ENCODE measurements at places on chromosomes 5 and 9.

GRCh38 chr9:135901031-135901758, 6.2 kb downstream of the CAMSAP1 start:
- DNase-seq, result no peak

- DNase-seq, result no peak
Observed at GRCh38 chr5:5826911-5827310, 404.4 kb downstream of the ICE1 start.

DNA sequence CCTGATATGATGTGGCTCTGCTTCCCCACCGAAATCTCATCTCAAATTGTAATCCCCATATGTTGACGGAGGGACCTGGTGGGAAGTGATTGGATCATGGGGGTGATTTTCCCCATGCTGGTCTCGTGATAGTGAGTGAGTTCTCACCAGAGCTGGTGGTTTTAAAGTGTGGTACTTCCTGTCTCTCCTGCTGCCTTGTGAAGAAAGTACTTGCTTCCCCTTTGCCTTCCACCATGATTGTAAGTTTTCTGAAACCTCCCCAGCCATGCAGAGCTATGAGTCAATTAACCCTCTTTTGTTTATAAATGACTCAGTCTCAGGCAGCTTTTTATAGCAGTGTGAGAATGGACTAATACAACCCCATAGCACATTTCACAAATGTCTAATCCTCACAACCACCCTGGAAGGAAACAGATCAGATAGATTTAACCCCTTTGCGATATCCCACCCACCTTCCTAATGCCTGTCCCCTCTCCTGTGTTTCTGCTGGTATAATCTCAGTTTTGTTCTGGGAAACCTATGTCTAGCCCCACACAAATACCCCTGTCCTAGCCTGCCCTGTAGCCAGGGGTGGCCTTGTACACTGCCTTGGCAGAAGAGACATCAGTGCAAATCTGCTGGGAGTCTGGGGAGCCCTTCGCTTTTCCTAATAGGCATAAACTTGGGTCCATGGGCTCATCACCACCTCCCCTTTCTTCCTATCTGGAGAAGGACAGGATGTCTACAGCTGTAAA, 157.0 kb upstream of the RAI14 start:
- DNase-seq, result no peak

GRCh38 chr5:157285310-157286035, 19.6 kb downstream of the CYFIP2 start:
- no peak for DNase-seq

DNA sequence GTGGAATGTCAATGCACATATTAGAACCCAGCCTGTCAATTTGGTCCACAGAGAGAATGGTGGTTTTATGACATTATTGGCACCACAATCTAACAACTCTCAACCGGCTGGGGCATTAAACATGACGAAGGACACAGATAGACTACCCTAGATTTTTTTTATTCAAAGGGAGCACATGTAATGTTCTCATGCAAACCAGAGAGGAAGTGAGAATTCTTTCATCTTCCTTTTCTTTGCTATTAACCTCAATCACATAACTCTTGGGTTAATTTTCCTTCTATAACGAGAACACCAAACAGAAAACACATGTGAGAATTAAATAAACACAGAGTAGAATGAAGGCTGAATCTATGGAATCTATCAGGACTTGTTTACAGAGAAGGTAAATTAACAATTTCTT, 94.9 kb upstream of the TNC start:
- DNase-seq, result no peak

- no peak for DNase-seq
Observed at GRCh38 chr5:53100606-53101005, 9.0 kb downstream of the MOCS2 start.

- no peak for DNase-seq
Observed at GRCh38 chr5:41087461-41087860, 16.3 kb upstream of the MROH2B start.

GRCh38 chr9:125284855-125285254, 23.2 kb downstream of the GAPVD1 start:
- no peak for DNase-seq

GRCh38 chr9:7169717-7170389, 412.1 kb downstream of the KDM4C start:
- DNase-seq, result no peak

DNA sequence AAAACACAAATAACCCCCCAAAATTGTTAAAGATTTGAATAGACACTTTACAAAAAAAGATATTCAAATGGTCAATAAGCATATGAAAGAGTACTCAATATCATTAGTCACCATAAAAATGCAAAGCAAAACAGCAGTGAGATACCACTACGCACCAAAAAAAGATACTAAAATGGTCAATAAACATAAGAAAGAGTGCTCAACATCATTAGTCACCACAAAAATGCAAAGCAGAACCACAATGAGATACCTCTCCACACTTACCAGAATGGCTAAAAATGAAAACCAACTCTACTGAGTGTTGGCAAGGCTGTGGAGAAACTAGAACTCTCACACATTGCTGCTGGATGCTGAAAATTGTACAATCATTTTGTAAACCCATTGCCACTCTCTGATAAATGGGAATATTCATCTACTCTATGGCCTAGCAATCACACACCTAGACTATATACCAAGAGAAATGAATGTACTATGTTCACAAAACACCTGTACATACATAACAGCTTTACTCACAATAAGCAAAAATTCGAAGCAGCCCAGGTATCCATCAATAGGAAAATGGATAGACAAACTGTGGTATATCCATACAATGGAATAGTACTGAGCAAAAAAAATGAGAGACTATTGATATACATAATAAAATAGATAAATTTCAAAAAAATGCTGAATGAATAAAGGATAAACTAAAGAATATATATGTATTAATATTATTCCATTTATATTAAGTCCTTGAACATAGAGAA, 205.0 kb upstream of the DAPK1 start:
- no peak for DNase-seq

- no peak for DNase-seq
Observed at GRCh38 chr5:172245046-172245445, 38.5 kb downstream of the UBTD2 start.

DNA sequence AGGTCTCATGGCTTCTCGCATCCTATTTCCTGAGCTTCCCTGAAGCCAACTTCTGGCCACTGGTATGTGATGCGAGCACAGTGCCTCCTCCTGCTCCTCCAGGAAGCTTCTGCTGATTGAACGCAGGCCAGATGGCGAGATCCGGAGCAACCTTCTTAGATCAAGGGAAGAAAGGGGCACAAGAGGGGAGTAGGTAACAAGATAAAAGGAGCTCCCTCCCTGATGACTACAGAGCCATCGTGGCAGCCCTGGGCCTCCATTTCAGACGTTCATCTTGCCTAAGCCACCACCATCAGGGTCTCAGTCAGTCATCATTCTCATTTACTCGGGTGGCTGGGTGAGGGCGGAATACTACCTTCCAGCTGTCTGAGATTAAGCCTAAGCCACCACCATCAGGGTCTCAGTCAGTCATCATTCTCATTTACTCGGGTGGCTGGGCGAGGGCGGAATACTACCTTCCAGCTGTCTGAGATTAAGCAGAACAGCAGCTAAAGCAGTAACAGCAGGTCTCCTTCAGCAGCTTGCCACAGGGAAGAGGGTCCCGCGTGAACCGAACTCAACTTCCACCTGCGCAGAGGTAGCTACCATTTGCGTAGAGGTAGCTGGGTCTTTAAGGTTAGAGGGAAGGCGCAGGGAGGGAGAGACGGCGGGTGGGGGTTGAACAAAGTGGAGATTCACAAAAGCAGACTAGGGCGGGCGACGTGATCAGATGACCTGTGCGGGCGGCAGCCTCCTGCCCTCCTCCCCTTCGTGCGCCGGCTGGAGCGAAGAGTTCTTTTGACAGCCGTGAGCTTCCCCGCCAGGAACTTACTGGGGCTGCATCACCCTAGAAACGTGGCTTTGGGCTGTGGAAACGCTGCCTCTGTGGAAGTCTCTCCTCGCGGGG, 27.9 kb upstream of the MGAT1 start:
- no peak for DNase-seq

DNA sequence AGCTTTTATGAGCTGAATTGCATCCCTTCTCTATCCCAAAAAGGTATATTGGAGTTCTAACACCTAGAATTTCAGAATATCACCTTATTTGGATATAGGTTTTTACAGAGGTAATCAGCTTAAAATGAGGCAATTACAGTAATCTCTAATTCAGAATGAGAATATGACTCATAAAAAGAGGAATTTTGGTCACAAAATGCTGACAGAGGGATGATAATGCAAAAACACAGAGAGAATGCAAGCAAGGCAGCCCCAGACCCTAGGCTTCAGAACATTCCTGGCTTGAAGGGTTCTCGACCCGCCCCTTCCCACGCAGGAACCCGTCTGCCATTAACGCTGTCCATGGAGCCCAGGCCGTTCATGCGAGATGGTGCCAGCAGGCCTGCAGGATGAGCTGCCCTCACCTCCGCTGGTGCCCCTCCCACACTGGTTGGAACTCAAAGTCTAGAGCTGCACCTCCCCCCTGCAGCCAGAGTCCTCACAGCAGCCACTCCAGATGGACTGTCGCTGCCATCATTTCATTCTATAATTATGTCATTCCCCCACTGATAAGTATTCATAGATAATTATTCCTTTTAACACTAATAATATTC, 1173.4 kb upstream of the ACO1 start:
- DNase-seq, result no peak

DNA sequence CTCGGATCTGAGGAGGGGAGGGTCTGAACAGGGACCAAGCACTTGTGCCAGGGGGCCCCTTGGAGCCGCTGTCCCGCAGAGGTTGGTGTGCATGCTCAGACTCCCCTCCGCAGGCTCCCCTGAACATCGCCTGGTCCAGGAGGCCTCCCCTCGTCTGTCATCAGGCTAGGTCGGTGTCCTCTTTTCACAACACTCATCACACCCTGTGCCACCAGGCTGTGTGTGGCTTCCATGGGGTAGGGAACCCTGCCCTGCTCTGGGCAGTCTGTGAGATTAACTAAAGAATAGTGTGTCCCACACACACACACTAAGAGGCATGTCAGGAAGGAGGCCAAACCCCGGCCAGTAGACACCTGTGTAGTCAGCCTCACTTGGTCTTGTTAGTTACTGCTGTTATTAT, 119.3 kb downstream of the C5orf15 start:
- DNase-seq, result no peak

DNA sequence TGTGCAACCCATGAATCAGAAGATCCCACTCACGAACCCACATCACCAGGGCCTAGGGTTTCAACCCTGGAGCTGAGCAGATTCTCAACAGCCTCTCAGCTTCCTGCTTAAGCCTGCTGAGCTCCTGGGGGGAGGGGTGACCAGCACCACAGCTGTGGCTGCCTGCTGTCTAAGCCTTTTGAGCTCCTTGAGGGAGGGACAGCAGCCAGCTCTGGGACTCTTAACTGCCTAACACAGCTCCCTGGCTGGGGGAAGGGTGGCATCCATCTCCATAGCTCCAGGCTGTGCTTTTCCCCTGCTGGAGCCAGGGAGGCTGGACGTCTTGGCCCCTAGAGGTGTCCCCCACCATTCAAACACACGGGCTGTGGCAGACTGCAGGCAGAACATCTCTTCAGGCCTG, 250.3 kb downstream of the DMAC1 start:
- DNase-seq, result peak; percentile 3

GRCh38 chr5:130550562-130550928, 614.5 kb downstream of the HINT1 start:
- no peak for DNase-seq

GRCh38 chr9:27471789-27472188, 52.3 kb upstream of the IFNK start:
- DNase-seq, result no peak

All from DMS153 (cell line).